ENCODE measurements at places on chromosomes 6 and 20.

- no peak for DNase-seq
These were observed 172.6 kb upstream of the AGPAT4 start for GRCh38 chr6:161446296-161446925.

DNA sequence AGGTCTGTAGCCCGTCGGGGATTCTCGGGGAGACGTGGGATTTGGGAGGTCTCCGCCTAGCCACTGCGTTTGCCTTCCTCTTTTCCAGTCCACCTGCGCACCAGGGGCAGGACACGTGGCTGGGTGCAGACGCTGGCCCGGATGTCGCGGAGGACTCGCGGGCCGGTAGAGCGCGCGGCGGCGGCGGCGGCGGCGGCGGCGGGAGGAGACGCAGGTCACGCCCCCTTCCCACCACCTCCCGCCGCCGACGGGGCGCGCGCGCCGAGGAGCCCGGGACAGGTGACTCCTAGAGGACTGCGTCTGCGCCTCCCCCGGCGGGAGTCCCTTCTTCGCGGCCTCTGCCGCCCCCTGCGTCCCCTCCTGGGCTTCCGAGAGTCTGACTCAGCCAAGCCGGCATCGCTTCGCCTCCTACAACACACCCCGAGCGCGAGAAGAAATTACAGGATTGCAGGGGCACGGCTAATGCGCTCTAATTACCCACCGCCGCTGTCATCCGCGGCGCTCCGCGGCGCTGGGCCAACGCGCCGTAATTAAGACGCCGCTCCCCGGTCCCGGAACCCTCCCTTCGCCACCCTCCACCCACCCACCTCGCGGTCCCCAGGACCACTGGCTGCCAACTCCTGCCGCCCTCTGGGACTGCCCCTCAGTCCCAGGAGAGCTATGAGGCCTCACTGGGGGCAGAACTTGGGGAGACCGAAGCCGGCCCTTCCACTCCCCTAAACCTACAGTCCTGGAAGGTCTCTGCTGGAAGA lies 124.5 kb downstream of the MRPL14 start:
- peak; percentile 43 for DNase-seq

GRCh38 chr20:60007464-60007863 lies 49.2 kb downstream of the CDH26 start:
- DNase-seq = no peak

GRCh38 chr20:59985864-59986263 lies 27.6 kb downstream of the CDH26 start:
- DNase-seq = no peak

DNA sequence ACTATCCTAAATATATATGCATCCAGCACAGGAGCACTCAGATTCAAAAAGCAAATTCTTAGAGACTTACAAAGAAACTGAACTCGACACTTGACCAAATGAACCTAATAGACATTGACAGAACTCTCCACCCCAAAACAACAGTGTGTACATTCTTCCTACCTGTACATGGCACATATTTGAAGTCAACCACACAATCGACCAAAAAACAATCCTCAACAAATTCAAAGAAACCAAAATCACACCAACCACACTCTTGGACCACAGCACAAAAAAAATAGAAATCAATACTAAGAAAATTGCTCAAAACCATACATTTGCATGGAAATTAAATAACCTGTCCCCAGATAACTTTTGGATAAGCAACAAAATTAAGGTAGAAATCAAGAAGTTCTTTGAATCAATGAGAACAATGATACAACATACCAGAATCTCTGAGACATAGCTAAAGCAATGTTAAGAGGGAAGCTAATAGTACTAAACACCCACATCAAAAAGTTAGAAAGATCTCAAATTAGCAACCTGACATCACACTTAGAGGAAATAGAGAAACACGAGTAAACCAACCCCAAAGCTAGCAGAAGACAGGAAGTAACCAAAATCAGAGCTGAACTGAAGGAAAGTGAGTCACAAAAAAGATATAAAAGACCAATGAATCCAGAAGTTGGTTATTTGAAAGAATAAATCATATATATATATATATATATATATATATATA lies 12.5 kb upstream of the TREM1 start:
- DNase-seq = no peak

GRCh38 chr6:132028029-132028428 lies 76.9 kb upstream of the CCN2 start:
- no peak for DNase-seq

DNA sequence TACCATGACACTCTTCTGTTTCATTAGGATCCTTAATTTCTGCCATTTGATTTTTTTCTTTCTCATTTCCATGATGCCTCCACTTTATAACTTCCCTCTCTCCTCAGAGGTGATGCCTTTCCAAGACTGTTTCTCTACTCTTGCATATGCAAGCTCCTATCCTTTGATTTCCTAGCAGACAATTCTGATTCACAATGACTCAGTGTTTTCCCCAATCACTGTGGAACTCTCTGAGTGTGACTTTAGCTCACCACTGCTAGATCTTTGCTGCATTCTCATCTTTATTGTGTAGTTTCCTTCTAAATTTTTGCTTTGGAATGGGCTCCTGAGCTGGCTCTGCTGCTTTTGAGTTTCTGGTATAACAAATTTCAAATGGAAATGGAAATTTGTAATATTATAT lies 184.9 kb downstream of the TINAG start:
- no peak for DNase-seq

GRCh38 chr6:37903351-37904340 lies 84.1 kb downstream of the ZFAND3 start:
- no peak for DNase-seq

DNA sequence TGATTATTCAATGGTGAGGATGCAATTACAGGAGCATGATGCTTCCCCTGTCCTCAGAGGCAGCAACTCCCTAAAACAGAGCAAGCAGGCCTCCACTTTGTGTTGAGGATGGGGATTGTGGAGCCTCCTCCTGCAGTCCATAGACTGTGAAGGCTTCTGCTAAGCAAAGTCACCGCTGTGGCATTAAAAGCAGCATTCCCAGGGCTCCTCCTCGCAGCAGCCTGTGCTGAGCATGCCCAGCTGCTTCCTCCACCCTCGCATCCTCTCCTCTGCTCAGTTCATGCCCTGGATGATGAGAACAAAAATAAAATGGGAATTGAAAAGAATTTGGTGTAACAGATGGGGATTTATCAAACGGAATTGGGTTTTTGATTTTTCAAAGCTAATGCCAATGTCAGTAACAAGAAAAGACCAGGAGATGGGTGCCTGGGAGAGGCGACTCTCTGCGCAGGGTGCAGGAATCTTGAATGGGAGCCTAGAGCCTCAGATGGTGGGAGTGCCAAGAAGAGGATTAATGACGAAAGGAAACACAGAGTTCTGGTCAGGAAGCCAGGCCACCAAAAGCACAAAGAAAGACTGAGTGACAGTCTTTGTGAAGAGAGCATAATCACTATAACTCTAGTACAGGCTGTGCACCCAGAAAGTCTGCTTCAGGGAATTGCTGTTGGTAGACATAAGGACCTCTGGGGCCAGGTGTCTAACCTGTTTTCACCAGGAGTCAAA lies 347.6 kb downstream of the TPBG start:
- DNase-seq = no peak

GRCh38 chr6:89035252-89036101 lies 45.1 kb upstream of the PNRC1 start:
- DNase-seq = no peak

DNA sequence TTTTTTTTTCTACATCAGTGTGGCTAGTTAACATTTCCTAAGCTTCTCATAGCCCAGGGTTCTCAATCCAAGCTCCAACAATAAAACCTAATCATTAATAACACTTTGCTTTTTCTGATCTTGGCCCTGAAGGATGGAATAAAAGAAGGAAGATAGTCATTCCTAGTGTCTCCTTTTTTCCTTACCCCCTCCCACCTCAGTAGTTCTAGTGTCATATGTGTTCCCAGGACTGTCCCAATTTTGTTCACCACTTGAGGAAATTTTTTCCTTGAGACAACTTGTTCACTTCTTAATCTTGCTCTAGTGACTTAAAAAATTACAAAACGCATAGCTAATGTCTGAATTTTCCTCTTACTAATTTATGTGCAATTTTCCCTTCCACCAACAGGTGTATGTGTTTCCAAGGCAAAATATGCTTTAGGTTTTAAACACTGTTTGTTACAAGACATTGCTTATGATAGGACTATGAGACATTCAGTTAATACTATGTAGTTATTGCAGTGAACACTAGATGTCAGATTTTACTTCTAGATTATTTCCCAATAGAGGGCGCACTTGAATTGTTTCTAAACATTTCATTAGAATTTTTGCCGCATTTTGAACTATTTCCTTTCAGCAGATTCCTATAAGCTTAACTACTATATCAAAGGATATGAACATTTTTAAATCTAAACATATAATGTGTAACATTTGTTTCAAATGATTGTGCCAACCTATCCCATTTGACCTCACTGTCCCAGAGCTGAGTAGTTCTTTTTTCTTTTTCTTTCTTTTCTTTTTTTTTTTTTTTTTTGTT lies 18.5 kb upstream of the C6orf141 start:
- DNase-seq = no peak

- no peak for DNase-seq
These were observed 35.9 kb upstream of the FAM50B start for GRCh38 chr6:3813150-3813780.

DNA sequence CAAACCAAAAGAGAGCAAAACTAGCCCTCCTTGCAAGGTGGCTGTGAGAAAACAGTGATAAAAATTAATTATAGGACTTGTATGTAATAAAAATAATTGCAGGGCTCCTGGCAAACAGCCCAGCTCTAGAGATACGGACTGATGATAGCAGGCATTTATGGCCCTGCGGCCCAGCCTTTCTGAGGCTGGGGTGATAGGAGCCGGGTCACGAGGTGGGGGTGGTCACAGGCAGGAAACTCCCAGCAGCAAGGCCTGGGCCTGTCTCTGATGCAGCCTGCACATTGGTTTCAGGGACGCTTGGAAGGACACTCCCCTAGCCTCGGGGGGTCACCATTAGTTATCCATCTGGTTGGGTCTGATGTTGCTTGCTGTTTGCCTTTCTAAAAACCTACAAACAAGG lies 18.7 kb upstream of the TTPAL start:
- DNase-seq = no peak

DNA sequence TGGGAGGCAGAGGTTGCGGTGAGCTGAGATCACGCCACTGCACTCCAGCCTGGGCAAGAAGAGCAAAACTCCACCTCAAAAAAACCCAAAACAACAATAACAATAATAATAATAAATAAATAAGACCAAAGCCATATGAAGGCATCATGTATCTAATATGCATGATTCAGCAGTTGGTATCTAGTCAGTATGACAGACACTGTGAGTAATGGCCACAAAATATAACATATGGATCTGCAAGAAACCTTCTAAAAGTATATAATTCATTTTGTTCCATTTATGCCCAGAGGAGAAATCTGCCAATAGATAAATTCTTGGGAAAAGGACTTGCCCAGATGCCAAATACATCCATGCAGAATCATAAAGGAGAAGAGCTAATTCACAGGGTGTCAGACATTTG lies 252.3 kb downstream of the BTBD9 start:
- no peak for DNase-seq

- DNase-seq = no peak
These were observed 242.6 kb upstream of the CDYL start for GRCh38 chr6:4533576-4533975.

DNA sequence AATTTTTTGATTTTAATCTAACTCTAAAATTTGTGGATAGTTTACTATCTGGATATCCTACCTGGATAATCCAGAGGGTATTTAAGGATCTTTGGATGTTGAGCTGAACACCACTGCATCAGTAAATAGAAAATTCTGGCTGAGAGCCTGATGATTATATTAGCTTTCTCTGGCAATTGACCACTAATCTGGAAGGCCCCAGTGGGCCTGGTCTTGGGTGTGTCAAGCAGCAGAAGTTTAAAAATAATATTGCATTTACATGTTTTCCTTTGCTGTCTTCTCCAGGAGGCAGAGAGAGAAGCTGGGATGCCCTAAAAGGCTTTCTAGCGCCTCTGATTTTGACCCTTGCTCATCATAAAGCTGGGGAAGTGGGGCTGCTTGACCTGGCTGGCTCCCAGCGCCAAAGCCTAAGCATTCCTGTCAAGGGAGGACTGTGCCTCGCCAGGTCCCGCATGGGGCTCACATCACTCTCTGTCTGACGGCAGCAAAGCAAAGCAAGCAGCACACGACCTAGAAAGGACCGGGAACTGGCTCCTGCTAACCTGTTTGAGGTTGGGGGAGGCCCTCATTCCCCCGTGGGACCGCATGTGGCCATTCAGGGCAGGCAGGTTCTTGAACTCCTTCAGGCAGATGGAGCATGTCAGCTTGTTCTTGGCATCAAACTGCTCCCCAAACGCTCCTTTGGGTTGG lies 46.6 kb upstream of the MRPS10 start:
- DNase-seq = no peak

- no peak for DNase-seq
These were observed 278.9 kb downstream of the CENPW start for GRCh38 chr6:126618639-126619343.

DNA sequence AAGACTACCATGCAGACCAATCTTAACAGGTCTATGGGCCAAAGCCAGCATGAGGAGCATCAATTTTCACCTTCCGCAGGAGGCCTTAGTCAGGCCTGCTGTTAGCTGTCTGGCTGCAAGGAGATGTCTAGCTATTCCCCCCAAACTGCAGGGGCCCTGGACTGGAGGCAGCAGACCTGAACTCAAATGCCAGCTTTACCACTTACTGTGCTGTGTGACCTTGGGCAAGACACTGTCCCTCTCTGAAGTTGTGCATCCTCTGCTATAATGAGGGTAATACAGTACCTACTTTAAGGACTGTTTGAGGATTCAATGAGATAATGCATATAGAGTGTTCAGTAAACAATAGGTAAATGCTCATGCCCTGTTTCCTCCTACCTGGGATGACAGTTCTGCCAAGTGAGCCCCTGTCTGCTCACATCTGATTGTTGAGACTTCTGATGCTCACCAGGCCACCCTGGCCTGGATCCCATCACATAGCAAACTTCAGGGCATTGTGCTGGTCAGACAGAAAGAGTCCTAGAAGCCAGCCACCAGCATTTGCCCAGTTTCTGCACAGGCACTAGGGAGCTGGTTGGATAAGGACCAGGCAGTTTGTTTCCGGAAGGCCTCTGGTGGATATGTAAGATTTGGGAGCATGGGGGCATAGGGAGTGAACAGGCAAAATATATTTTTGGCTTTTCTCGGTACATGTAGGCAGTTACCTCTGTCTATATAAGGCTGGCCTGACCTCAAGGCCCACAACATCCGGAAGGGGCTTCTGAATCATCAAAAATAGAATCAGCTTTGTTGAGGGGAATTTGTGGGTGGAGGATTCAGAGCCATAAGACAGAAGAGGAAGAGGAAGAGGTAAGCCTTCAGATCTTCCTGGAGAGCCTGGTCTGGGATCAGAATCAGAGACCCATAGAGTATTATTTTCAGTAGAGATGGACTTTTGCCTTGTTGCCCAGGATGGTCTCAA lies 2.3 kb upstream of the OCSTAMP start:
- peak; percentile 35 for DNase-seq

- no peak for DNase-seq
These were observed 18.2 kb downstream of the GLYATL3 start for GRCh38 chr6:49517919-49518318.

DNA sequence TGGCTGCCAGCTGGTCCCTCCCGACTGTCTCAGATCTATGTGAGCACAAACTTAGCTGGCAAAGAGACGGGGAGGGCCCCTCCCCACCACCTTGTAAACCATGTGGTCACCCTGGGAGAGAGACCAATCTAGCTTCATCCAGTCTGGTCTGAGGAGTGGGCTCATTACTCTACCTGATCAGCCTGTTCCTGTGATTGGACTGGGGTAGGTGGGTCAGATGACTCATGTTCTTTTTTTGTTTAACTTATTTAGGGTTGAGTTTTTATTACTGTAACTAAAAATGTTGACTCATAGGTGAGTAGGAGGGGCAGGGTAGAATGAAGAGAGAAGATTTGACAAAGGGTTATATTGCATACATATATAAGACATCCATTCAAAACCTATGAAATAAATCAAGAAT lies 4.7 kb downstream of the GSTA4 start:
- DNase-seq = no peak

GRCh38 chr6:153392156-153392555 lies 261.1 kb upstream of the RGS17 start:
- DNase-seq = no peak

Data from activated T-cell treated with anti-CD3 and anti-CD28 coated beads for 24 hours (primary cell).